Stimulated activated CD4-positive, alpha-beta T cell treated with anti-CD3 and anti-CD28 coated beads, Interleukin-1b, Interleukin-23, amount 100 ng/mL, for 1 hour (primary cell): ENCODE measurements at places on chromosomes 1 and 21.
A peak's percentile ranks its signal among the peaks of the same experiment; 100 is the strongest.

GRCh38 chr1:60279798-60280197 is 206.2 kb upstream of the C1orf87 start:
- no peak for DNase-seq

- DNase-seq = no peak
Observed at GRCh38 chr1:168050307-168050706, 86.4 kb downstream of the GPR161 start.

DNA sequence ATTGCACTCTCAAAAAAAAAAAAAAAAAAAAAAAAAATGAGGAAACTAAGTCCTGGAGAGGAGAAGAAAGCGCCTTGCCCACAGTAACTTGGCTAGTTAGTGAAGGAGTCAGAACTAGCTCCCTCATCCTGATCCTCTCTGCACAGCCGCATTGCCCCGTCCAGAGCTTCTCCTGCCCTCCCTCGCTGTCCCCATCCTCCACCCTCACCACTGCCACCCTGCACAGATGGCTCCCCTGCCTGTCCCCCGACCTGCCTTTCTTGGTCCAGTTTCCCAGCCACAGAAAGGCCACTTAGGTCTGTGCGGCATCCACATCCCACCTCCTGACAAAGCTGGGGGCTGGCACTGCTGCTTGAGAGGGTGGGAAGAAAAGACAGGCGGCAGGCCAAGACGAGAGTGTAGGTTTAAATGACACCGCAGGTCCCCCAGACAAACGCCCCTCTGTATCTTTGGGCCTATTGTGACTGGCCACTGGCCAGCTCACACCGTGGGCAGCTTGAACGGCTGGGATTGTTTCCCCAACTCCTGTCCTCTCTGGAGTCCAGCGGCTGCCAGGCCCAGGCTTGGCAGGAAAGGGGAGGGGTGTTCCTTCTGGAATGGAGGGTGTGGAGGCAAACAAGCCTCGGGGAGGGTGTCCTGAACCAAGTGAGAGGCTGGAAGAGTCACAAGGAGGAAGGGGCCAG is 20.2 kb downstream of the NCMAP start:
- no peak for DNase-seq

DNA sequence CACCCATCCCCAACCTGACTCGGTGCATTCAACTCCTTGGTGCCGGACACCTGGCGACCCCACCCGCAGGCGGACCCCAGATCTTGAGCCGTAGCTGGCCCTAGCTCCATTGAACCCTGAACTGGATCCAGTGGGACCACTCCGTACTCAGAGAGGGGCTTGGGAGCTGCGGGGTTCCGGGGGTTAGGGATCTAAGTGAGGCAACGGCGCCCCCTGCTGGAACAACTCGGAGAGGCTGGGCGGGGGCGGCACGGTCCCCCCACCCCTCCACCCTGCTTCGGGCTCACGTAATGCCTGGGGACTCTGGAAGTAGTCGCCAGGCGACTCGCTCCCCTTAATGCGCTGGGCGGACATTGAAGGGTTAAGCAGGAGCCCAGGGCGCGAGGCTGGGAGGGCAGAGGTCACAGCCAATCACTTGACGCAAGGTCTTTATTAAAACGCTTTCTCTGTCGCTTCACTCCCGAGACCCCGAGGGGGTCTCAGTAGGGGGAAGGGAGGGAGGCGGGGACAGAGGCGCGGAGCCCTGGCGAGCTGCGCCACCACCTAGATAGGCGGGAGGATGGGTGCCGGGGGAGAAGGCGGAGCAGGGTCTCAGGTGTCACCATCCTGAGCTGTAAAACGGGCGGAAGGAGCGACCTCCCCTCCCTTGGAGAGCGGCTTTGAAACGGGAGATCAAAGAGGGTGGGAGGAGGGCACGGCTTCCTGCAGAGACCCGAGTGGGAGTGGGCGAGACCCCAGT is 704 bp upstream of the CRABP2 start:
- peak; percentile 42 for DNase-seq

DNA sequence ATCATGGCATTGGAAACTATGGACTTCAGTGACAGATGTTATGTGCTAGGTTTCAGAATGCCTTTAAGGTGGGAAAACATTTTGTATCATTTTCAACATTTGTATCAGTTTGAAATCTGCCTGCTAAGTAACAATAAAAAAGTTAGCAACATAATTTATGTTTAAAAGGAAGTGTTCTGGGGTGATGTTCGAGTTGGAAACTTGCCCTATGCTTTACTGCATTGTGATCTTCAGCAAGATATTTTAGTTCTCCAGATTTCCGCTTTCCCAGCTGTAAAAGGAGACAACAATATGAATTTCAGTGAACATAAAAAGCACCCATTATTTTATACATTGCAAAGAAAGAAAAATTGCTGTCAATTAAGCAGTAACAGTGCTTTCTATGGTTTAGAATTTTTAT is 187.4 kb downstream of the DISC1 start:
- DNase-seq = no peak

GRCh38 chr1:1427820-1428148 is 6.7 kb upstream of the ANKRD65 start:
- no peak for DNase-seq

DNA sequence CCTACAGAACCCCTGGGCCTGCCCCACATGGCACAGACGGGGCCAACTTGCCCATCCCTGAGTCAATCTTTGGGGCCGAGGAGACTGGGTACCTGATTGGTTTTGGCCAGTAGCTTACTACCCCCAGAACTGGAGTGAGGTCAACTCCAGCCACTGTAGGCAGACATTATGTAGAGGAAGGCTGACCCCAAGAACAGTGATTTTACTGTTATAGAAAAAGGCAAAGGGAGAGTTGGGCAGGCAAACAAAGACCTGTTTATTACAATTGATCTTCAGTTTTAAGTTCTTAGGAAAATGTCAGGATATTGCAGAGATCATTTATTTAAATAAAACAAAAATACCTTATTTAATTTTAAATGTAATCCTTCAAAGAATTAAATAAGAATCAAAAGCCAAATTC is 653.8 kb downstream of the NPHP4 start:
- no peak for DNase-seq

GRCh38 chr1:6502000-6502891 is 10.8 kb upstream of the PLEKHG5 start:
- no peak for DNase-seq

DNA sequence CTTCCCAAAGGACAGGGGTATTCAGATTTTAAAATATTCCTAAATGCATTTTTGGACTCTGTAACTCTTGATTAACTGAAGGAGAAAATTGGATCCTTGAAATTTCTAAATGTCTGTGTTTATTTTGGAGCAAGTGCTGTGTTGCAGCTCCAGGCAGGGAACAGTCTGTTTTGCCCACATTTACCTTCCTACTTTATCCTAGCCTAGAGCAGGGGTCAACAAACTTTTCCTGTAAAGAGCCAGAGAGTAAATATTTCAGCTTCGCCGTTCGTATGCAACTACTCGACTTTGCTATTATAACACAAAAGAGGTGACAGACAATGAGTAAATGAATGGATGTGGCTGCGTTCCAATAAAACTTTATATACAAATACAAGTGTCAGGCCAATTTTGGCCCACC is 402.2 kb downstream of the GPATCH2 start:
- DNase-seq = no peak

DNA sequence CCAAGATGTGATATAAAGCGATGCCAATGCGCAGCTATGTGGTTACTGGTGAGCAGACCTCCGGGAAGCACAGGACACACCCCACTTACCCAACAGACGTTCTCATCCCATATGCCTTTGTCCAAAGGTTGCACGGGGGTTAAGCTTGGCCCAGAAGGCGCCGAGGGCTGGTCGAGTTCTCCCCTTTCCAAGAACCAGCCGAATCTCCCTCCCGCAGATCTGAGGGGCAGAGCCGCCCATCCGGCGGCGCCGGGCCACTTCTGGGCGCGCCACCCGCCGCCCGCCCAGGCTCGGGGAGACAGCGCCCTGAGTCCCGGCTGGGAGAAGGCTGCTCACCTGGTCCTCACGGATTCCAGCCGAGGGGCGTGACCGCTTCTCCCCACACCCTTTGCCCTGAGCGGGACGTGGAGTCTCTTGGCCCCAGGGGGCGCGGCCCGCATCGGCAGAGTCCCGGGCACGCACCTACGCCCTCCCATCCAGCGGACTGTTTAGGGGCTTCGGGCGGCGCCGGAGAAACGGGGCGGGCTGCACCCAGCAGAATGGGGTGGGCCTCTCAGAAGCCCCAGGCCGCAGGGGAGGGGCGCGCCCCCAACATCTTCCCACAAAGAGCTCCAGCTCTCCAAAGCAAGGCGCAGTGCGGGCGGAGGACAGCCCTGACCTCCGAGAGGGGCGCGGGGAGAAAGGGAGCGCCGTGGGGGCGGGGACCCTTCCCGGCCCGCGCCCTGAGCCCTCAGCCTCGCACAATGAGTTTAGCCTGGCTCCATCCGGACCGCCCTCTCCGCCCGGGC is 615 bp downstream of the GPR161 start:
- DNase-seq = no peak

- no peak for DNase-seq
Observed at GRCh38 chr1:40745176-40745575, 38.4 kb upstream of the KCNQ4 start.

DNA sequence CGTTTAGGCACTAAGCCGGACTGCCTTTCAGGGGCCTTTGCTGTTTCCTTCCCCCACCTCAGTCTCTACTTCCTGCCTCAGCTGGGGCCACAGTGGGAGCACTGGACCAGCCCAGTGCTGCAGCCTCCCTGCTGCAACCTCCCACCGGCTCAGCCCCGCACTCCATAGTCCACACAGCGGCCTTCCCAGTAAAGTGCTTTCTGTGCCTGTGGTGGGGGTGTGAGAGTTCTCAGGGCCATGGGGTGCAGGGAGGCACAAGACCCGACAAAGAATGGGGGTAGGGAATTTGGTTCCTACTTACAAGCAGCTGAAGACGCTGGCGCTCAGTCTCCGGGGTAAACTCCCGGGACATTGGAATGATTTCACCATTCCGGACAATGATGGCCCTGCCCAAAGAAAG is 3.5 kb downstream of the PPM1J start:
- no peak for DNase-seq

DNA sequence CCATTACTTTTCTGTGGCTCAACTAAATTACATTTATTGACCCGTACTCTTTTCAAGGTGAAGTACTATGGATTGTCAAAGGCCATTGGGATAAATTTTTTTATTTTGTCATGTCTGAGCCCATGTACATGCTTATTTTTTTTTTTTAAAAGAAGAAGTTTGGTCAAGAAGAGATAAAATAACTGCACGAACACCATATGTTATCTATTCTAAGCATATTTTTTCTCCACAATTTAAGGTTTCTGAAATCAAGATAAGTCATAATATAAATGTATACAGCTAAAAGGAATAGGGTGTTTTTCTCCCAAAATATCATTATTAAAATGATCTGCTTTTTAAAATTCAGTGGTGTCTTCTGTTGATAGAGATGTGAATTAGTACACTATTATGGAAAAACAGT is 35.0 kb upstream of the SH2D1B start:
- no peak for DNase-seq

DNA sequence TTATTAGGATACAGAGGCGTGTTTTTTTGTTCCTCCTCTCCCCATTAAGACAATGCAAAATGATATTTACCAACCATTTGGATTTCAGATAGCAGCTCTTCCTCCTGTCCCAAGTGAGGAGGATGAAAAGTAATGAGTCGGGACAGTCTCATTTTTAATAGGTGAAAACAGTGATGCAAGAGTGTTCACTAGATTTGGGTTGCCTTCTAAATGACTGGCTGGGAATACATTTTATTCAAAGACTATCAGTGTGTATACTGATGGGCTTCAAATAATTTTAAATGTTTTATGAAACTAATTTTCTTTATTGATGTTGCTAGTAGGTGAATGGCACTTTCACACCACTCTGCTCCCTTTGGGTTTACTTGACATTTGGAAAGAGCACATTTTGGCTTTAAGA is 2.1 kb downstream of the RCOR3 start:
- DNase-seq = no peak

GRCh38 chr21:25313829-25314228 is 293.5 kb downstream of the MRPL39 start:
- DNase-seq = no peak

- DNase-seq = no peak
Observed at GRCh38 chr1:53292690-53293089, 35.2 kb downstream of the LRP8 start.

GRCh38 chr1:57255945-57256344 is 167.9 kb downstream of the DAB1 start:
- no peak for DNase-seq

DNA sequence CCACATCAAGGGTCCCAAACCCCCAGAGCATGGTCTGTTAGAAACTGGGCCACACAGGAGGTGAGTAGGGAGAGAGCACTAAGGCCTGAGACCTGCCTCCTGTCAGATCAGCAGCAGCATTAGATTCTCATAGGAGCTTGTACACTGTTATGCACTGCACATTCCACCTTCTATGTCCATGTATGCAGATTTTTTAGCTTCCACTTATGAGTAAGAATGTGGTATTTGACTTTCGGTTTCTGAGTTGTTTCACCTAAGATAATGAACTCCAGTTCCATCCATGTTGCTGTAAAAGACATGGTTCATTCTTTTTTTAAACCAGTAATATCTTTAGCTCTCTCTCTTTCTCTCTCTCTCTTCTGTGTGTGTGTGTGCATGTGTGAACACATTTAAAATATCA is 663 bp upstream of the GBP6 start:
- no peak for DNase-seq

DNA sequence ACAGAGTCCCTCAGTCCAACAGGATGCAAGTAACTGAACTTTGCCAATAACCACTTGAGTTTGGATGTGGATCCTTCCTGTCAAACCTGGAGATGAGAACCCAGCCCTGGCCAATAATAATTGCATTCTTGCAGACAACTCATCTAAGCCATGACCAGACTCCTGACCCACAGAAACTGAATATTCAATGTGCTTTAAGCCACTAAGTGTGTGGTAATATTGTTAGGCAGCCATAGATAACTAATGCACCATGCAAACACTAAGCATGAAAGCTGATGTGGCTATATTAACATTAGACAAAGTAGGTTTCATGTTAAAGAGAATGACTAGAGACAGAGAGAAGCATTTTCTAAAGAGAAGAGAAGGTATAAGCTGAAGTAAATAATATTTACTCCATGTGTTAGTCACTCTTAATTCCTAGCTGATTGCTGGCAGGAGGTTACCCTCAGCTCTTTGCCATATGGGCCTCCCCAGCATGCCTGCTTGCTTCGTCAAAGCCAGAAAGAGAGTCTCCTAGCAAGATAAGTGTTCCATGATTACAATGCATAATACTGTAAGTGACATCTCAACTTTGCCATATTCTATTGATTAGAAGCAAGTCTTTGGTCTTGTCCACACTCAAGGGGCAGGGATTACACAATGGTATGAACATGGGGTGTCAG is 276.4 kb upstream of the PLXNA2 start:
- DNase-seq = no peak

DNA sequence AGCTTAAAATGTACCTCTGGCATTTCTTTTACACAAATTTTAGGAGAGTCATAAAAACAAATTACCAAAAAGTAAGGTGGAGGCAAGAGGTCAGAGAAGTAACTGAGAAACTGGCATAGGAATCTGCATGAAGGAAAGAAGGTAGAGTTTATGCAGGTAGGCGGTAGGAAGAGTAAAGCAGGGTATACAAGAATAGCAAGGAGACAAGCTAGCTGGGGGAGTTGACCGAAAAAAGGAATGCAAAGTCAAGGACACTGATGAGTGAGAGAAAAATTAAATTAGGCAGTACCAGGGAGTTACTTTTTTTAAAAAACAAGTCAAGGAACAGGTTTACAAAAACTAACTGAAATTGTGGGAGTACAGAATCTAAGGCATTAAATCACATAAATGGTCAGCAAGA is 56.0 kb downstream of the FOXJ3 start:
- DNase-seq = no peak
